ENCODE measurements at places on chromosomes 1 and 21.

- no peak for DNase-seq
Observed at GRCh38 chr1:20112279-20113000, 6.9 kb downstream of the PLA2G2D start.

DNA sequence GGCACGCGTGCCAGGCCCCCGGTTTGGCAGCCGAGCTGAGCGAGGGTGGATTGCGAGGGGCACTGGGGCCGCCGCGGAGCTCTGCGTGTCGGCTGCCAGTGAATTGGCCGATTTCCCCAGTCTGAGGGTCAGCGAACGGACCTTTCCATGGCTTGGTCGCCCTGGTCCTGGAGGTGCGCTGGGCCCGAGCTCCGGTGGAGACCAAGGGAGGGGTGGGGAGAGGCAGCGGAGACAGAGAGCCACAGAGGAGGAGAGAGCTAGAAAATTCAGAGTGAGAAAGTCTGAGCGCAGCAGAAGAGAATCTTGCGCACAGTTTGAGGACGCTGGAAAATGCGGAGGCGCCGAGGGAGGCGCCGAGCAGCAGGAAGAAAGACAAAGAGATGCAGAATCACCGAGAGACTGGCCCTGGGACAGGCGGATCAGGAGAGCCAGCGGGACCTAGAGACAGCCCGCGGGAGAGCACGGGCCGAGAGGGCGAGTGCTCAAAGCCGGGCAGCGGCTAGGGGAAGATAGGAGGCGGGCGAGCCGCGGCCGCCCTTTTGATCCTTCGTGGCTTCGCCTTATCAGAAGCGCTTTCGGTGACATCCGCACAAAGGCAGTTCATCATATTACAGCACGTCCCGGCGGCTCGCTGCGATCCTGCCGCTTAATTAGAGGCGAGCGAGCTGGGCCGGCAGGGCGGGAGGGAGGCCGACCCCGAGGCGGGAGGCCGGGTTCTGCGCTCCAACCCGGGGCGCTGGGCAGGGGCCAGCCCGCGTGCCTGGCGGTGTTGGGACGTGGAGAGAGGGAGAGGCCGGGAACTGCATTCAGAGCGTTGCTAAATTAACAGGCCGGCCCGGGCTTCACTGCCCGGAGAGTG is 12.7 kb downstream of the PAX7 start:
- no peak for DNase-seq

GRCh38 chr1:39081271-39082009 is 55.3 kb downstream of the NDUFS5 start:
- peak; percentile 74 for DNase-seq

GRCh38 chr1:30870656-30871055 is 37.9 kb downstream of the SDC3 start:
- DNase-seq: no peak

- DNase-seq: no peak
Observed at GRCh38 chr1:62250126-62250726, 55.6 kb downstream of the L1TD1 start.

DNA sequence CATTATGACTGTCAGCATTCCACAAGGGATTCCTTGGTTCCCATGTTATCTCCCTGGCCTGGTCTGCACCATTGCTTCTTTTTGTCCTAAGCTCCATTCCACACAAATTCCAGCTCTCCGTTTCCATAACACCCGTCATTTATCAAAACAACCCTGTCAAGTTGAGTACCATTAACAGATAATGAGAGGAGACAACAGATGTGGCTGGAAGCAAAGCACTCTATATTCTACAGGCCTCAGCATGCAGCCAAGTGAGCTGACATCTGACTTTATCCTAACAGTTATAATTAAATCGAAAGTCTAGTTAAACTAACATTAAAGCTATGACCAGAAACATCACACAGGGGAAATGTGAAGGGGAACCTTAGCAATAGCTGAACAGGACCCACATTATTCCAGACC is 110.4 kb downstream of the RERE start:
- DNase-seq: peak; percentile 41

GRCh38 chr1:154416471-154417337 is 11.6 kb downstream of the IL6R start:
- DNase-seq: no peak

Data from muscle of leg (tissue), 16 donors.